ENCODE measurements at places on chromosomes 12 and 14.
A peak's percentile ranks its signal among the peaks of the same experiment; 100 is the strongest.

DNA sequence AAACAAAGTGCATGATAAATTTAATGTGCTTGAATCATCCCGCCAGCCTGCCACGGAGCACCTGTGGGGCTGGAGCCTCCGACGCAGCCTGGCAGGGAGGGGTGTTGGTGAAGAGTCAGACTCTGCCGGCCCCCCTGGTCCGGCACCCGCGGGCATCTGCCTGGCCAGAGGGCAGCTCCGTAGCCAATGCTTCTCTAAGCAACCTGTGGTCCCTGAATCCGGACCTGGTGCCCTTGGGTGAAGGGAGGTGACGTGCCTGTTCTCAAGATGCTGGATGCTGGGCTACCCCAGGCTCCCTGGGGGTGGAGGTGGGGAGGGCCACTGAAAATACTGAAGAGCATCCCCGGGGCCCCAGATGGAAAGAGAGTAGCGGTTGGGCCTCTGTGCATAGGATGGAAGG is 158.6 kb upstream of the C14orf180 start:
- no peak overlapping the region for H3K4me3 ChIP-seq
- peaks cover 11% of the 10 kb centered on the region for H3K27me3 ChIP-seq
- no peaks in the 10 kb centered on the region for H3K36me3 ChIP-seq
- H3K27ac ChIP-seq, result no peak overlapping the region

DNA sequence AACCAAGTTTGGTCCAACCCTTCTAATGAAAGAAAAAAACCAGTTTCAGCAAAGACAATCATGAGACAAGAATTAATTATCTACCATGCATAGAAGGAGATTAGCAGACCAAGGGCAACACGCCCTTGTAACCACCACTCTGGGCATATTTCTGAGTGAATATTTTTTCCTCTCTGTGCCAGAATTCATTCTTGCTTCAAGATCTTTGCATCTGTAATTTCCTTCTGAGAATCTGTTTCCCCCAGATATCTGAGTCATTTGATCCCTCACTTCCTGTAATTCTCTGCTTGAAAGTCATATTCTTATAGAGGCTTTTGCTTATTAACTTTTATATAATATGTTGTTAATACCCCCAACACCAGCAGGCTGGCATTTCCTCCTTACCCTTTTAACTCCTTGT is 243.7 kb downstream of the SLC16A7 start:
- no peaks in the 10 kb centered on the region for H3K27me3 ChIP-seq
- no peak overlapping the region for H3K27ac ChIP-seq
- H3K4me3 ChIP-seq, result no peak overlapping the region
- no peaks in the 10 kb centered on the region for H3K36me3 ChIP-seq
- no peak for DNase-seq

GRCh38 chr14:54877015-54877702 is 25.5 kb downstream of the GCH1 start:
- H3K27me3 ChIP-seq, result no peaks in the 10 kb centered on the region
- no peaks in the 10 kb centered on the region for H3K36me3 ChIP-seq
- DNase-seq, result no peak

DNA sequence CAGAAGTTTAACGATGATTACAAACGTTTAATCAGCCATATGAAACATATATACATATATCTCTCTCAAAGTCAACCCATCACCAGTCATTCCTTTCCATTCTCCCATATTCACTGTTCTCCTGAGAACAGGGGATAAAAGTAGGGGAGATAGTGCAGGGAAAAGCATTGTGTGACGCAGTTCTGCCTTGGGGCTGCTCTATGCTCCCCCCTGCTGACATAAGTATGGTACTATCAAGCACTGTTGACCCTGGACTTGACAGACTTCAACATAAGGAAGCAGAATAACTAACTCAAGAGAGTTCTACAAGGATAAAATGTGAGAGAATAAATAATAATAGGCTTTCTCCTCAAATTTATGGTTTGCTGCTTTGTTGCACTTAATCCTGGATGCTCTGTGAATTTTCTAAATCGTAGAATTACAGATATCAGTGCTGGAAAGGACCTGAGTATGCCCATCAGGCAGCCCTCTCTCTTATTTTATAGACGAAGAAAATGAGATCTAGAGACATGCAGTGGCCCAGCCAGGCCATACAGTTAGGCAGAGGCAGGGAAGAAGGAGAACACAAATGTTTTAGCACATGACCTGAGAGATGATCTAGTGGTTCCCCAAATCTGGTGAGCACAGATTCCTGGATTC is 87.2 kb downstream of the SCN8A start:
- no peaks in the 10 kb centered on the region for H3K27me3 ChIP-seq
- H3K4me3 ChIP-seq, result no peak overlapping the region
- peaks cover 4% of the 10 kb centered on the region for H3K4me1 ChIP-seq
- H3K27ac ChIP-seq, result no peak overlapping the region
- no peaks in the 10 kb centered on the region for H3K36me3 ChIP-seq
- peak; percentile 49 for DNase-seq

GRCh38 chr12:68259318-68259940 is 6.0 kb upstream of the IL22 start:
- H3K4me3 ChIP-seq, result no peak overlapping the region
- no peak for DNase-seq
- no peak overlapping the region for H3K27ac ChIP-seq
- no peaks in the 10 kb centered on the region for H3K27me3 ChIP-seq
- no peaks in the 10 kb centered on the region for H3K36me3 ChIP-seq

DNA sequence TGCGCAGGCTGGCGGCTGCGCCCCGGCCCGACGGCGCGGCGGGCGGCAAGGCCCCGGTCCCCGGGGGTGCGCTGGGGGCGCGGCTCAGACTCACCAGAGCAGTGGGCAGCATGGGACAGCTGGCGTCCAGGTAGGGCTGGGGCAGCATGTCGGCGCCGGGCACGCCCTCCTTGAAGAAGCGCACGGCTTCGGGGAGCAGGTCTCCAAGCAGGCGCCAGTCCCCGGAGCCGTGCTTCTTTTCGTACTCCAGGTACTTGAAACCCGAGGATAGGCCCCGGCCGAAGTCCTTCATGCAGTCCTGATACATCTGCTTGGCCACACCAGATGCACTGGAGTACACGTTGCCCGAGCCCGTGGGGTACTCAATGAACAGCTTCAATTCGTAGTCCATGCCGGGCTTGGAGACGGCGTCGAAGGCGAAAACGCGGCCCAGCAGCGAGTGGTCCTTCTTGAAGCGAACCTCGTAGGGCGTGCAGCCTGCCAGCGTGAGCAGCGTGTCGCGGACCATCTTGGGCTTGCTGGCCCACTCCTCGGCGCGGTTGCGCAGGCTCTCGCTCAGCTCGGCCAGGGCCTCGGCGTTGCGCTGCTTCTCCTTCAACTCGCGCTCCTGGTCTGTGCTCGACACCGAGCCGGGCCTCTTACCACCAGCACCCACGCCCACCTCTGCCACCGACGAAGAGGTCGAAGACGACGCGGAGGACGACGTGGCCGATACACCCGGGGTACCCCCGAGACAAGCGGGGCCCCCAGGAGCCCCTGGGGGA is 2.2 kb downstream of the IRF2BPL start:
- H3K27ac ChIP-seq, result no peak overlapping the region
- peaks cover 17% of the 10 kb centered on the region for H3K36me3 ChIP-seq
- H3K27me3 ChIP-seq, result no peaks in the 10 kb centered on the region
- DNase-seq, result no peak

DNA sequence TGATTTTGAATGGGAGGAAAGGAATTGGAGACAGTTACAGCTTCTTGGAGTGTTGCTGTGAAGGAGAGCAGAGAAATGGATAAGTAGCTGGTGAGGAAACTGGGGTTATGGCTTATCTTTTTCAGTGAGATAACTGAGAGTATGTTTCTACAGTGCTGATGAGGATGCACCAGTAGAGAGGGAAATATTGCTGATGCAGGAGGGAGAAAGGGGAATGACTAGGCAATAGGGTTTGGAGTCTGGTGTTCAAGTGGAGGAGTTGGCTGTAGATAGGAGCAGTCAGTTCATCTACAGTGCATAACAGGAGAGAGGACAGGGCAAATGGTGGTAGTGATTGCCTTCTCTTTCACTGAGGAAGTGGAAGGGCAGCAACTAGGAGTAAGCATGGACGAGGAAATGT is 33.0 kb downstream of the SPATS2 start:
- no peak overlapping the region for H3K4me3 ChIP-seq
- H3K36me3 ChIP-seq, result no peaks in the 10 kb centered on the region
- H3K27ac ChIP-seq, result no peak overlapping the region
- DNase-seq, result no peak
- no peaks in the 10 kb centered on the region for H3K27me3 ChIP-seq

DNA sequence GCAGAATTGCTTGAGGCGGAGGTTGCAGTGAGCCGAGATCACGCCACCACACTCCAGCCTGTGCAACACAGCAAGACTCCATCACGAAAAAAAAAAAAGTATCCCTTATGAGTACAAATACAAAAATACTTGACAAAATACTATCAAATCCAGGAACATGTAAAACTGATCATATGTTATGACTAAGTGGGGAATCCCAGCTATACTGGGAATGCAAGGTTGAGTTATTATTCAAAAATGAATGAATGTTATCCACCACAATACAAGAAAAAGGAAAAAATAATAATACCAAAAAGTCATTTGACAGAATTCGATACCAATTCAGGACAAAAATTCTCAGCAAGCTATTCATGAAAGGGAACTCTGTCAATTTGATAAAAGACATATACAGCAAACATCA is 32.6 kb downstream of the MOK start:
- H3K27ac ChIP-seq, result no peak overlapping the region
- H3K36me3 ChIP-seq, result no peaks in the 10 kb centered on the region
- no peak for DNase-seq

GRCh38 chr14:98298481-98299244 is 973.3 kb downstream of the BCL11B start:
- DNase-seq, result no peak
- peaks cover 5% of the 10 kb centered on the region for H3K4me1 ChIP-seq
- no peak overlapping the region for H3K27ac ChIP-seq

- peaks cover 3% of the 10 kb centered on the region for H3K27me3 ChIP-seq
- DNase-seq, result no peak
- H3K4me3 ChIP-seq, result no peak overlapping the region
- no peaks in the 10 kb centered on the region for H3K36me3 ChIP-seq
- no peak overlapping the region for H3K27ac ChIP-seq
Observed at GRCh38 chr12:112570096-112570495, 151.3 kb downstream of the PTPN11 start.

- peaks cover 6% of the 10 kb centered on the region for H3K27me3 ChIP-seq
- H3K36me3 ChIP-seq, result no peaks in the 10 kb centered on the region
- no peak overlapping the region for H3K27ac ChIP-seq
- DNase-seq, result no peak
Observed at GRCh38 chr12:65996146-65996545, 134.4 kb downstream of the LLPH start.

DNA sequence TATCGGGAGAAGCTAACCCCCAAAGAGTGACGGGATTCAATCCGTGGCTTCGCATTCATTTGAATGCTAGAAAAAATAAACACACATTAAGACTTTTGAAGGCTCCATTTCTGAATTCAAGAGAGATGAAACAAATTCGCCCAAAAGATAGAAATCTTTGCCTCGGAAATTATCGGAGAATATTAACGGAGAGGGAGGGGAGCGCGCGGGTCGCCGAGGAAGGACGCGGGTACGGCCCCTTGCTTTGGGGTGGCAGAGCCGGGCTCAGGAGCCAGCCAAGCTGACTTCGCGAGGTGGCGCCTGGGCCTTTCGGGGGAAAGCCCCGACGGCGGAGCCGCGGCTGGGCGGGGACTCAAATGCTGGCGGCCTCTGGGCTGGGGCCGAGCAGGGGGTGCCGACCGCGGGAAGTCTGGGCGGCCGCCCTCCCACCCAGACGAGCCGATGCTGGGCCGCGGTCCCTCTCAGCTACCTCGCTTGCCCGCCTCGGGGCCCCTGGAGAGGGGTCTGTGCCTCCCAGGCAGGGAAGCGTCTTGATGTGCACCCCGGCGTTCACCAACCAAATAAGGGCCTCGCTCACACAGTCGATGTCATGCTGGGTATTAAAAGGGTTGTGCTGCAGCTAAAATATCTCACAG is 14.7 kb downstream of the NKX2-1 start:
- no peaks in the 10 kb centered on the region for H3K4me1 ChIP-seq
- H3K27me3 ChIP-seq, result peaks cover 21% of the 10 kb centered on the region
- no peak for DNase-seq
- no peak overlapping the region for H3K4me3 ChIP-seq
- no peak overlapping the region for H3K27ac ChIP-seq

GRCh38 chr14:58656671-58657411 is 19.1 kb downstream of the DACT1 start:
- H3K36me3 ChIP-seq, result no peaks in the 10 kb centered on the region
- H3K4me3 ChIP-seq, result no peak overlapping the region
- H3K4me1 ChIP-seq, result 0 out of 2 replicates have a peak, but pooled peaks cover 3% of the 10 kb centered on the region
- peaks cover 6% of the 10 kb centered on the region for H3K27me3 ChIP-seq
- no peak overlapping the region for H3K27ac ChIP-seq
- no peak for DNase-seq

- no peaks in the 10 kb centered on the region for H3K4me1 ChIP-seq
- DNase-seq, result no peak
- no peaks in the 10 kb centered on the region for H3K36me3 ChIP-seq
- H3K4me3 ChIP-seq, result no peak overlapping the region
- peaks cover 20% of the 10 kb centered on the region for H3K27me3 ChIP-seq
Observed at GRCh38 chr12:56086608-56087007, 6.6 kb downstream of the ERBB3 start.

DNA sequence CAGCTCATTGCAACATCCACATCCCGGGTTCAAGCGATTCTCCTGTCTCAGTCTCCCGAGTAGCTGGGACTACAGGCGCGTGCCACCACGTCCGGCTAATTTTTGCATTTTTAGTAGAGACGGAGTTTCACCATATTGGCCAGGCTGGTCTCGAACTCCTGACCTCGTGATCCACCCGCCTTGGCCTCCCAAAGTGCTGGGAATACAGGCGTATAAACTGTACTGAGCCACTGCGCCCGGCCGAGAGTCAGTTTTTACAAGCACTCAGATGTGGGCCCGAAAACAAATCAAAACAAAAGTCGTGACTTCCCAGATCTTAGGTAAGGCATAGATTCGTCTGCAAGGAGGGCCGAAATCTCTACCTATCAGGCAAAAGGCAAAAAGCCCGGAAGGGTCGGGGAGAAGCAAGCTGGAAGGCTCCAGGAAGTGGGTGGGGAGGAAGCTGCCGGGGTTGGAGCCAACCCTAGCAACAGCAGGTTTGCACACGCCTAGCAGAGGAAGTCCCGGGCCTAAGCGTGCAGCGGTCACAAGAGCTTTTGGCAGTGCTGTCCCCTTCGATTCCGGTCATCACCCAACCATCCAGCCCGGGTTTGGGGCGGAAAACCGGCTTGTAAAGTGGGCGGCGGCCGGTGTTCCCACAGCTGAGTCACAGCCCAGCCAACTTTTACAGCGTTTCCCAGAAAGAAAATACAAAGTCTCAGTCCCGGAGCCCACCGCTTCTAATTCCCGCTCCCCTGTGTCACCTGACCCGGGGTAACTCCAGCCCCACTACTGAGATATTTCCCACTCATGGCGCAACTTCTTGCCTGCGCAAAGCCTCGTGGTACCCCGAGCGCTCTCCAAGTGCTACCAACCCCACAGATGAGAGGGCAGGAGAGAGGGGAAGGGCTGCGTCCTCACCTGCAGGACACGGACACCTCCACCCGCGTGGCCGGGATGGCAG is 583 bp downstream of the CPNE8 start:
- no peak overlapping the region for H3K27ac ChIP-seq
- no peaks in the 10 kb centered on the region for H3K27me3 ChIP-seq
- no peaks in the 10 kb centered on the region for H3K36me3 ChIP-seq
- no peak overlapping the region for H3K4me3 ChIP-seq

All from DND-41 (cell line).